NCI-H2171 (cell line): ENCODE measurements at places on chromosomes 16 and 17.

GRCh38 chr16:3321816-3322215, 16.5 kb downstream of the ZNF75A start:
- DNase-seq, result no peak

- DNase-seq, result peak; percentile 15
These were observed 142.9 kb upstream of the NUDT7 start for GRCh38 chr16:77579351-77579891.

DNA sequence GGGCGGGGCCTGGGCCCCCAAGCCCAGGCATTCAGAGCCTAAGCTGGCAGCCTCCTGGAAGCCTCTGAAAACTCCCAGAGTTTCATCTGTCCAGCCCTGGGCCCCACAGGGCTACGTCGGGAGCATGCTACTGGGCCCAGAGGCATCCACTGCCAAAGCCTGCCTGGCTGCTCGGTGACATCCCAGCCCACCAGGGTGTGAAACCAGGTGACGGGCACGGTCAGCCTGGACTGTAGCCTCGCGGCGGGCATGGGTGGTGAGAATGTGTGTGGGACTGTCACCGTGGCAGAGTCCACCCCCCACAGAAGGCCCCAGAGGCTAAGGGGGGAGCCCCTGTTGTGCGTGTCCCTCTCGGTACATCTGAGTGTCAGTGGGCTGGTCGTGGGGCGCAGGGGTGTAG, 25.6 kb upstream of the AATK start:
- DNase-seq, result no peak

DNA sequence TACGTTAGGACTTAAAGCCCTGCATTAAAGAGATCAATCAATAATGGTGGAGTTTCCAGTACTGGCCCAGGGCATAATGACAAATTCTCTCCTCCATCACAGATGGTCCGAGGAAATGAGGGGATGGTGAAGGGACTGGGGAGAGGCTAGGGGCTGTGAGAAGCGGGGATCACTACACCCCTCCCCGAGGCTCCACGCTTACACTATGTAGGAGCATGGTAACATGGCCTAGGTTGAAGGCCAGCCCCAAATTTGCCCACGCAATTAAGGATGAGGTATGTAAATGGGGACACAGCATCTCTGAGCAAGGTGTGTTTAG, 8.0 kb upstream of the AKTIP start:
- DNase-seq, result no peak

DNA sequence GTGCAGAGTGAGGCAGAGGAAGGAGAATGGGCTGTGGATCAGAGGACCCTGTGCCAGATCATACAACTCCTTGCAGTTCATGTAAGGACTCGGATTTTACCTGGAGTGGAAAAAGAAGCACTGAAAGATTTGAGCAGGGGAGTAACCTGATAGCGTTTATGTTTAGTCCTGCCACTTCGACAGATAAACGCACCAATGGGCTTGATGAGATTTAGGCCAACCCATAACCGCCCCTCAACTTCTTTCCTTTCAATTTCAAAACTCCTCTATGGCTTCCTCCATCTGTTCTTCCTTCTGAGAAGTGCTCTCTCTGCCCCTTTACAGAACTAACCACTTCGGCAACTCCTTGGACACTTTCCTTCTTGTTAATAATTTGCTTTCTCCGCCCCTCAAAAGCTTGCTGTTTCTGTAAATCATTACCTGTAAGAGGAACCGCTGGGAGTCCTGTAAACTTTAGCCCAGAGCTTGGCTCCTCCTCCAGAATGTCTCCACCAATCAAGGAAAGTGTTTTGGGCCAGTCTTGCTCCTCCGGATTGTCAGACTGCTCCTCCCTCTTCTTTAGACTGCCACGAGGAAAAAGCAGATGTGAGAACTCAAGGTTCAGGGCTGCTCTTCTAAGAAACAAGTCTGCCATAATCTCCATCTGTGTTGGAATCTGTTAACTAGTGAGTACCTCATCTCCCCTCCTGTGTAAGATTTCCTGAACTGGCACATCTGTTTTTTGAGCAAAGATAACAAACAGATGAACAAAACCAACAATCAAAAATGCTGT, at the start of gene ACSM3:
TSS of gene ACSM3 (plus strand) at position 554 of the 772 bp plus-strand sequence. CDS start 6,021 bp downstream, outside the sequence.
- no peak for DNase-seq

GRCh38 chr17:71052971-71053370, 883.6 kb downstream of the KCNJ2 start:
- DNase-seq, result no peak

DNA sequence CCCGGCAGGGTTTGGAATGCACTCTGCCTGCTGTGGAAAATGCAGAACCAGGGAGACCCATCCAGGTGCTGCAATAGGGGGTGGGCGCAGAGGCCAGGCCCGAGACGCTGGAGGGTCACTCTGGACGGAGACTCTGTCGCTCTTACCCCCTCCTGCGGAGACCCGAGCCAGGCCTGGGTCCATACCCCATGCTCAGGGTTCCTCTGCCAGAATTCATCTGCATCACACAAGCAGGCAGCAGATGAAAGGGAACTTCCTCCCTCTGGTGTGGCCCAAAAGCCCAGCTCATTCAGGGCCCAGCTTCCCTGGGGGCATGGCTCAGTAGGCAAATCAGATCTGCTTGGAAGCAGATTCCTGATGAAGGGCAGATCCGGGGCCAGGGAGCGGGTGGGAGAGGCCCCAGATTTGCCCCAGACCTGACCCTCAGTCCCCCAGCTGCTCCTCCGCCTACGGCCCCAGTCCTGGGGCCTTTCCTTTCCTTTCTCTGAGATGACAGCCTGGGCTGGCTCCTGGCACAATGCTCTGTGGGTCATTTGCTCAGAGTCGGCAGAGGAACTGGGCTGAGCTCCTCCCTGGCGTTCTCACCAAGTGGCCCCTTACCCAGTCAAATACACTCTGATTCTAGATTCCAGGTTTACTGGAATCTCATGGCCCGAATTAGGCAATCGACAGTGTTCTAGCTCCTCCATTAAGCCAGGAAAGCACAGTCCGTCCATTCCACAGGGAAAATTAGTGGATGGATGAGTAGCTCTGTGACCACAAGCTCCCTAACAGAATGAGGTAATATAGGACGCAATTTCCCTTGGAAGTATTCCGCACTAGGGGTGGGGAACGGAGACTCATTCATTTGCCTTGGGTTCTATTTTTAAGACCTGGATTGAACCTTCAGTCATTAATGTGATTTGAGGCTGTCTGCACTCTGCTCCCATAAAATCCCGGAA, 19.1 kb upstream of the RASD1 start:
- no peak for DNase-seq

DNA sequence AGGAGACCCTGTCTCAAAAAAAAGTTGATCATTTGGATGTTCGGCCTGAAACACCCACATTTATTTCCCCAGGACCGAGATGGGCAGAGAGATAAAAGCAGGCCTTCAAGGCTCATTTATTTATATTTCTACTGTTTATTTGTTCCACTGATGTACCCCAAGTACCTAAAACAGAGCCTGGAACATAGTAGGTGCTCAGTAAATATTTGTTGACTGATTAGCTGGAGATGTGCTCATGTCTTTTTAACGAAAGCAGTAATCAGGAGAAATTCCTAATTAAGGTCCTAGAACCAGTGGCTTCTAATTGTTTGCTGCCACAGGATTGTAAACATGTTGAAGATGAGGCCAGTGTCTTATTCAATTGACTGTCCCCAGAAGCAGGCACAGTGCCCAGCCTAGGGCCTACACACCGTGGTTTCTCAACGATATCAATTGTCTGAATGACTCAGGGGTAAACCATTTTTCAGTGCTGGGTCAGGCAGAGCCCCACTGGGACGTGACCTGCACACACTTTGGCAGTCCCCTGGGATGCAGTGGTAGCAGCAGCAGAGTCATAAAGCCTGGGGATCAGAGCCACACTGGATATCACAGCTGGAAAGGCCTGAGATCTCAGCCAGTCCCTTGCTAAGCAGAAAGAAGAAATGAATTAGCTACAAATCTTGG, 34.8 kb downstream of the SOST start:
- DNase-seq, result no peak

DNA sequence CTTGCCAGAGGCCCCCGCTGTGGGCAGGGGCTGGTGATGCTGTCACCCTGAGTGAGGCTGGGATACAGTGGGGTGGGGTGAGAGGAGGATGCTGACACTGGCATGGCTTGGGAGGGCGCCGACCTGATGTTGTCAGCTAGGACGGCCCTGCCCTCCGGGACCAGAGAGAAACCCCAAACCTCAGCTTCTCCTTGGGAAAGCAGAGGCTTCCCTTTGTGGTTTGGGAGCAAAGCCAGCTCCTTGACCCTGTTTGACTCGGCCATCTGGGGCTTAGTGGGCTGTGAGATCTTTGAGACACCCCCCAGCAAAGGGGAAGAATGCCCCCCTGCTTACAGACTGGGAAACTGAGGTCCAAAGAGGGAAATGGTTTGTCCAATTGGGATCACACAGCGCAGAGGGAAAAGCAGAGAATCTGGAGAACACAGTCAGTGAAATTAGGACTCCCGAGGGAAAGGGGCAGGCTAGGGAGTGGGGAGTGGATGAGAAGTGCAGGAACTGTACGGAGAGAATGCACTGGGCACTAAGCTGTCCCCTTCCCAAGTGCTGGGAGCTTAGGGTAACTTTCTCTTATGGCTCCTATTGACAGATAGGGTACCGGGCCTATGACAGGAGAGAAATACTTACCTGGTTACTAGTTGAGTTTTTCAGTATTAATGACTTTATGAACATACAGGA, 40.7 kb upstream of the DLX4 start:
- DNase-seq, result no peak

- no peak for DNase-seq
These were observed 46.2 kb downstream of the MYH3 start for GRCh38 chr17:10610884-10611283.

- DNase-seq, result no peak
These were observed 860 bp downstream of the NRN1L start for GRCh38 chr16:67885545-67885944.

GRCh38 chr16:82625066-82625968, 1.5 kb upstream of the CDH13 start:
- no peak for DNase-seq

GRCh38 chr17:51014129-51014528, 106.5 kb downstream of the SPAG9 start:
- no peak for DNase-seq

- DNase-seq, result no peak
These were observed 285.2 kb downstream of the SEC14L1 start for GRCh38 chr17:77425791-77426641.

DNA sequence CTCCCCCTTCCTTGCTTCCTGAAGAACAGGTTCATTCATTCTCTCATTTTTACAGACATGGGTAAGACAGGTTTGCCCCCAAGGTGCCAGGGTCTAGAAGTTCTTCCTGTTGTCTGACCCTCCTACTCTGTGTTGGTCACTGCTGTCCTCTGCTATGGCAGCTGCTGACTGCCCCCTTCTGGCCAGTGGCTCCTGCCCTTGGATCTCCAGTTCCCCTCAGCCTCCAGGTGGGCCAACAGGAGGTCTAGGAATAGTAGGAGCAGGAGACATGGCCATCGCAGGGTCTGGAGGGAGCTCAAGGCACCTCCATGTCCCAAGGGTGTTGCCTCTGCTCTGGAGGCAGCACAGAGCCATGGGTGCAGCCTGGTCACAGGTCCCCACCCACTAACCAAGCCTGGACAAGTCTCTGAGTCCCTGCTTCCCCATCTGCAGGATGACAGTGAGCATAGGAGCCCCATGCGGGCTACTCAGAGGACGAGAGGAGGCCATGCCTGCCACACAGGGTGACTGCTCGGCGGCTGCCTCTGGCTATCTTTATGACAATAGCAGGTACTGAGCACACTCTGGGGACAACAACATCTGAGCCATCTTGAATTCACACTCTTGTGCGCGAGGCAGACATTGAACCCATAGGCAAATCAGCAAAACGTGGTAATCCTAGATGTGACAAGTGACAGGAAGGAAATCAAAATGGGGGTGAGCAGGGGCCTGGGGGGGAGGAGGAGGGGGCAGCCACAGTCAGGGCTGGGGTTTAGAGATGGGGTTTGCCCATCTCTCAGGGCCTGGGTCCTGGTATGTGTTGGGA, 27.0 kb upstream of the NXPH3 start:
- DNase-seq, result no peak

DNA sequence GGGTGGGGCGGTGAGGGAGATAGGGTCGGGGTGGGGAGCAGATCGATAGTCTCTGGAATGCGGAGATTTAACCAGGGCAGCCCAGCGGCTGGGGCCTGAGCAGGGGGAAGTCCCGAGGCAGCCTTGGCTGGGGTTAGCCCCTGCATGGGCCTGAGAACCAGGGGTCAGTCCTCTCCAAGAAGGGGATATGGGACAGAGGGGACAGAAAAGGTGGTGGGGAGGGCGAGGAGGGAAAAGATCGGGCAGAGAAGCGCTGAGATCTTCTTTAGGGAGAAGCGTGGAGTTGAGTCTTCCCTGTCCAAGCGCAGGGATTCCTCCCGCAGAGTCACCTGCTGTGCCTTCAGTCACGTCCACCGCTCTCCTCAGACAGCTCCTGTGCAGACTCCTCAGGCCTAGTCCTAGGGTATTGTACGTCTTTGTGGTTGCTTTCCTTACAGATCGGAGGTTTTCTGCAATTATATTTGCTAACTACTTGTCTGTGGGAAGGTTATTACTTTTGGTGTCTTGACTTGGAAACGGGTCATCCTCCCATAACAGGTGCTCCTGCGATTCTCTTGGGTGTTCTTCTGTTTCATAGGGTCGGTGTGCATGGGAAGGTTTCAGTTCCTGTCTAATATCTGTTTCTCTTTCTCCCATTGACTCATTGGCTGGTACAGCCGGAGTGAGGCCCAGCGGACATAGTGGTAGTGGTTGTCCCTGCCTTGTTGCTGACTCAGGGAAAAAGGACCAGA, 952 bp downstream of the CD300A start:
- no peak for DNase-seq

DNA sequence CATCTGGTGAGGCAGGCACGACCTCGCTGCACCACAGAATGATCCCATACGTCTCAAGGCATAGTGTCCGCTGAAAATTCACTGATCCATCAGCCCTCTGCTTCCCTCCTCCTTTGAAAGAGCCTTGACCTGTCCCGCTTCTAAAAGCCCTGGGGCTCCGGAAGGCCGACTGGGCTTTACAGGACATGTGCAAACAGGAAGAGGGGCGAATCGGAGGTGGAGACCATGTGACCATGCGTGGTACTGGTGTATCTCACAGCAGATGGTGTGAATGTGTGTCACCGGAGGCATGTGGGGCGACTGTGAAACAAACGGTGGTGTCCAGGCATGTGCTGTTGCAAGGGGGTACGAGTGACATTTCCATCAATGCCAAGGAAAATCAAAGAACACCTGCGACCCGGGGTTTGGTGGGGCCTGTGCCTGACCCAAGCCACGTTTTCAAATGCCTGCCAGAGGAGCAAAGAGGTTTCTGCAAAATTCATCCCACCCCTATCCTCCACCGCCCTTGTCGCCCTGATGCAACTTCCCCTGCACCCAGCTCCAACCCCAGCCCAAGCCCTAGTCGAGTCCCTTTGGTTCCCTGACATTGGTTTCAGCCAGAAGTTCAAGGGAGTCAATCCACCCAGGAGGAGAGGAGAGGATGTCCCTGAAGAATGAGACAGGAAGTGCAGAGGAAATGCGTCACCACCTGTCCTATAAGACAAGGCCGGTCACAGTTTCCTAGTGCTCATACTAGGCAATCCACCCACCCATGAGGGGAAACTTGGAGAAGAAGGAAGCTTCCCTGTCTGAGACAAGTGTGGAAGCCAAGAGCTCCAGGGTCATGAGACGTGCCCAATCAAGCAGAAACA, 5.9 kb upstream of the KCNJ18 start:
- DNase-seq, result no peak

- DNase-seq, result no peak
These were observed 102.2 kb downstream of the AATF start for GRCh38 chr17:37050920-37051319.
